ENCODE measurements at places on chromosomes 1 and 21.

DNA sequence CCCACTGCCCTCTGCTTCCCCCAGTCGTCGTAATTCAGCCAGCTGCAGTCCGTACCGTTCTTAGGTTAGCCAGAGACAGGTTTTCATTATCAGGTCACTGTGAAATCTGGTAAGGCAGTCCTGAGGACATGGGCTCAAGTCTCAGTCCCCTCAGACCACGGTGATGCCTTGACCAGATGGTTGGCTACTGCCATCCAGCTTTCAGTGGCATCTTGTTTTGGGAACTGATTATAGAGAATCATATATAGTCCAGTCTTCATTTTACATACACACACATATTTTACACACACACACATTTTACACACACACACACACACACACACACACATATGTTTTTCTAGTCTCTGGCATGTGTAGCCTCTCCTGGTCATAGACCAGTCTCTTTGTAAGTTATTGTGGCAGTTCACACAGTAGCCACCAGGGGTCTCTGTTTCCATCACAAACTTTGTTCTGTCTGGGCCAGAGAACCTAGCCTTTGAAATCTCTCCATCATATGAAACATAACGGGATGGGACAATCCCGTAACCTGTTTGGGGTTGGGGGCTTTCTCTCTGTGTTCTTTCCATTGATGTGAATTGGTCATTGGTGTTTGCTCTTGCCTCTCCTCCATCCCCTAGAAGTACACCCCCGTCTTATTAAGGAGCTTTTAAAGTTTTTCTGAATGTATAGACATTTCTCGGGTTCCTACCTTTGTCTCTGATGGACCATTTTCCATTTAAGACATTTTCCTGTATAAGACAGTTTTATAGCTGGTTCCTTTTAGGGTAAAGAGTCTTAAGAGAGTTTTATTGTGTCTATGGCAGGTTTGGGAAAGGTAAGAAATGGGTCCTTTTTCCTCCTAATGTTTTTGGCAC lies 8.4 kb upstream of the IKBKE start:
- peak; percentile 93 for DNase-seq

- no peak for DNase-seq
Observed at GRCh38 chr1:221637641-221638041, 104.2 kb downstream of the DUSP10 start.

DNA sequence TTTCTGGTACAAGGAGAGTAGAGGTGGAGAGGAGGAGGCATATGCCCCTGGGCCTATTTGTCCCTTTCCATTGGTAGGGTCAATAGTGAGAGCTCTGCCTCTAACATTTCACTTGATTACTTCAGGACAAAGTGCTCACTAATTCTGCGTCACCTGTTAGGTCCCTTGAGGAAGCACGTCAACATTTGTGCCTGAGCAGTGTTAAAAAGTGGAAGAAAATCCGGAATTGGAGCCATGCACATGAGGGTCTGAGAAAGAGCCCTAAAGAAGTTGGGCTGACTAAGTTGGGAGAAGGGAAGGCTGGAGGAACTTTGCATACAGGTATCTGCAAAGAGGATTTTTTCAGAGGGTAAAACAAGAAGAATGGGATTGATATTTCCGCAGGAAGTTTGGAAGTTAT lies 1.9 kb downstream of the SLC25A44 start:
- peak; percentile 55 for DNase-seq

GRCh38 chr1:208219098-208219658 lies 25.0 kb downstream of the PLXNA2 start:
- DNase-seq, result no peak

- no peak for DNase-seq
Observed at GRCh38 chr21:44483288-44484237, 28.3 kb downstream of the LRRC3 start.

GRCh38 chr1:183609313-183609712 lies 19.1 kb upstream of the NCF2 start:
- peak; percentile 87 for DNase-seq

- peak; percentile 70 for DNase-seq
Observed at GRCh38 chr1:157960773-157961172, 32.7 kb upstream of the KIRREL1 start.

DNA sequence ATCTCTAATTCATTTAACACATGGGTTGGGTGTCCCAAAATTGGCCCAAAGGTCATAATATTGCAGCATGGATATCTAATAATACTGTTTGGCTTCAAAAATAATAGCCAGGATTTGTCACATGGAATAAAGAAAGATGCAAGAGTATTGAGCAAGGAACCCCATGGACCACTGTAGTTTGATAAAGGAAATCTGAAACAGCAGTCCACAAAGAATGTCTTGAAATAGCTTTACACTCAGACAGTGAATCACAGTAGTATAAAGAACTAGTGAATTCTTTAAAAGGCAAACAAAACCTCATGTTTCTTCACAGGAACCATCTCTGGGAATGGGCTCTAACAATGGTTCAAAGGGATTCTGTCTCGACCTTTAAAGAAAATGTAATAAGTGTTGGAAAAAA lies 576.1 kb upstream of the ZRANB2 start:
- no peak for DNase-seq

DNA sequence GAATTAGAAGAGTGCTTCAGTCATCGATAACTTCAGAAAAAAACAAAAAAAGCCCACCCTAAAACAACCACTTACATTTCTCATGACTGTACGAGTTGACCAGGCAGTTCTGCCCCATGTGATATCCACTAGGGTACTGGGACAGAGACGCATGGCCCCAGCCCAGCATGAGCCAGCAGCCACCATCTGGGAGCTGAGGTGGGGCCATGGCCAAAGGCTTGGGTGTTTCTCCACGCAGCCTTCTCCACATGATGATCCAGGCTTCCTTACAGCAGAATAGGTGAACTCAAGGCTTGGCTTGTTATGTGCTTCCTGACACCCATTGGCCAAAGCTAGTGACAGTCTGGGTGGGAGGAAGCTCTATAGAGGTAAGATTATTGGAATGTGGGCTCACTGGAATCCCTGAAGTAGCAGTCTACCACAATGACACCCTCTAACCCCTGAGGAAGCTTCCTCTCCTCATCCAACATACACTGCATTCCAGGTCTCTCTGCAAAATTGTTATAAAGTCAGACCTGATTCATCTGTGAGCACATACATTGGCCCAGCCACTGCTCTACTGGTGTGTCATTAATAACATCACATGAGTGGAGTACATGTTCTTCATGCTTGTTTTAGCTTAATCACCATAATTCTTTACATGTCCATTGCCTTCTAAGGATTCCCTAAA lies 66.3 kb upstream of the NTPCR start:
- DNase-seq, result no peak

DNA sequence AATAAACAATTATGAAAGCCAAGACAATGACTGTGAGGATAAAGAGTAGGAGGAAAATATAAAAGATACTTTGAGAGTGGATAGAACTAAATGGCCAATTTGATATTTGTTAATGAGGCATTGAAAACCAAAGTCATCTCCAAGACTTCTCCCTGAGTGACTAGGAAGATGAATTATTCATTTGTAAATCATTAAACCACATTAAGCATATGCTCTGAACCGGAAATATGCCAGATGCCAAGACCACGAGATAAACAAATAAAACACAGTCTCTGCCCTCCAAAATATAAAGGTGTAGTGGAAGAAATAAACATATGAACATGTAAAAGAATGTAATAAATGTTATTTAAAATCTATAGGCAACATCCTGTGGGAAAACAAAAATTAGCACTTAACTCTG lies 78.8 kb downstream of the MRPL39 start:
- DNase-seq, result no peak
